ENCODE measurements at places on chromosomes 5 and 9. TPM values are rescaled to one million over a fixed set of nuclear protein-coding genes. Genes with fewer than 3 reads are reported as not detected.

DNA sequence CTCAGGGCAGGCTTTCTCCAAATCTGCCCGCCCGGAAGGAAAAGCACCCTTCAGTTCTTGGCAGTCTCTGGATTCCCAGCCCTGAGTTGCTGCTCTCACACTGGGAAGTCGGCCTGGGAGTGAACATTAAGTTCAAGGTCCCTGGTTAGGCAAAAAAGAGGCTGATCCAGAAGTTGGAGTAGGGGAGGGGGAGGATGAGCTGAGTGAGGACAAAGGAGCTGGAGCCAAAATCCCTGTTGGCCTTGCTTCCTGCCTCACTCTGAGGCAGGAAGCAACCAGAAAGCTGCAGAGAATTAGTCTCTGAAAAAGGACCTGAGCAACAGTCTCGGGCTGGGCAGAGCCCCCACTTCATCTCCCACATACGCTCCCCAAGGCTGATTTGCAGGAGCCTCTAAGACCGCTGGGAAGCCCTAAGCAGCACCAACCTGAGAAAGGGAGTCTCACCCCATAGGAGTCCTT is 15.0 kb upstream of the RPS14 start:
- H3K27me3 ChIP-seq, result no peaks in the 10 kb centered on the region
- no peak overlapping the region for H3K4me3 ChIP-seq
- no peak for DNase-seq
- no peaks in the 10 kb centered on the region for H3K36me3 ChIP-seq

DNA sequence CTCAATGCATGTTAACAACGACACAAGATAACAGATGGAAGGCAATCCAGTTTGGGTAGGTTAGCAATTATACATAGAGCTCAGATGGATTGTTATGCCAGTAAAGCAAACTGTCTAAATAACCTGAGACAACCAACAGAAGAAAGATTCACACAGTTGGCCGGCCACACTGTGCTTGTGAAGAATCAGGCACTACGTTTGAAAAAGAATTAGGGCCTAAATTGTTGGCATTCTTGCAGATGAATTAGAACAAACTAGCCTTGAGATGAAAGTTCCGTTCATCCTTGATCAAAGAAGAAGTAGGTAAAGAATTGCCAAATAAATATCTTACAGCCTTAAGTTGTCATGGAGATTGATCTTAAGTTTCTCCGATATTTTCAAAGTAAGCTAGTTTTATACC is 210.6 kb downstream of the CDH18 start:
- H3K4me1 ChIP-seq, result no peaks in the 10 kb centered on the region
- H3K36me3 ChIP-seq, result no peaks in the 10 kb centered on the region
- no peak for DNase-seq
- H3K27me3 ChIP-seq, result no peaks in the 10 kb centered on the region
- no peak overlapping the region for H3K27ac ChIP-seq
- no peak overlapping the region for H3K4me3 ChIP-seq

DNA sequence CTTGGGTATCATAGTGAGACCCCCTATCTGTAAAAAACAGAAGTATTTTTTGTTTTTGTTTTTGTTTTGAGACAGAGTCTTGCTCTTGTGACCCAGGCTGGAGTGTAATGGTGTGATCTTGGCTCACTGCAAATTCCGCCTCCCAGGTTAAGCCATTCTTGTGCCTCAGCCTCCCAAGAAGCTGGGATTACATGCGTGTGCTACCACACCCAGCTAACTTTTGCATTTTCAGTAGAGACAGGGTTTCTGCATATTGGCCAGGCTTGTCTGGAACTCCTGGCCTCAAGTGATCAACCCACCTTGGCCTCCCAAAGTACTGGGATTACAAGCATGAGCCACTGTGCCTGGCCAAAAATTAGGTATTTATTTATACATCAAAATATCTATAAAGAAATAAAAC is 10.2 kb upstream of the CCDC171 start:
- H3K36me3 ChIP-seq, result no peaks in the 10 kb centered on the region
- no peak overlapping the region for H3K4me3 ChIP-seq
- no peaks in the 10 kb centered on the region for H3K4me1 ChIP-seq
- no peaks in the 10 kb centered on the region for H3K27me3 ChIP-seq
- H3K27ac ChIP-seq, result no peak overlapping the region

GRCh38 chr9:89153232-89154017 is 25.2 kb downstream of the SHC3 start:
- H3K36me3 ChIP-seq, result no peaks in the 10 kb centered on the region
- no peak overlapping the region for H3K27ac ChIP-seq
- H3K4me1 ChIP-seq, result no peaks in the 10 kb centered on the region
- DNase-seq, result no peak
- no peaks in the 10 kb centered on the region for H3K27me3 ChIP-seq

DNA sequence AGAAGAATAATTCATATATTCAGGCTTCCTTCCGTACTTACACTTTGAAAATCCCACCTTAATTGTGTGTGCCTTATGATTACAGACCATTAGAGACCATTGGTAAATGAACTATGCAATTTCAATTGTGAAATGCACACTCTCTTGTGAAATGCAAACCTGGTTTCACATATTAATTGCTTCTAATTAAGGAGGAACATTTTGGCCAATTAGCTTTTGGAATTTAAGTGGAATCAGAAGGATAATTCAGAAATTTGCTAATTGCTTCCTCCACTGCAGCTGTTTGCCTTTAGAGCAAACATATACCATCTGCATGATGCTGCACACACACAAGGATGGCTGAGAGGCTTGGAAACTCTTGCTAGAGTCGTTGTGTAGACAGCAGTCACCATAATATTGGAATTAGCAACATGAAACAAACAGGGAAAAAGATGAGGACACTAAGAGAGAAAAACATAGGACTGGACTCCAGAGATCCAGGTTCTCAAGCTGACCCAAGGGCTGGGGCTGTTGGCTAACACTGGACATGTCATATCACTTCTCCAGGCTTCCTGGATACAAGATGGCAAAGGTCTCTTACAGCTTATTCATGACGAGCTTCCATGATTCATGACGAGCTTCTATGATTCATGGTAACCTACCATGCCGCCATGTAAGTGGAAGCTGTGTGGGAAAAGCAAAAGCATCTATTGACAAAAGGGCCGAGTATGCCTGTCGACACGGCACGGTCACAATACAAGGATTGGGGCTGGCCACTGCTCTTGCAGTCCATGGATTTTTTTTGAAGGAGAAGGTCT is 78.0 kb downstream of the PTCH1 start:
- H3K27ac ChIP-seq, result no peak overlapping the region
- no peaks in the 10 kb centered on the region for H3K4me1 ChIP-seq
- H3K4me3 ChIP-seq, result no peak overlapping the region
- no peaks in the 10 kb centered on the region for H3K36me3 ChIP-seq

DNA sequence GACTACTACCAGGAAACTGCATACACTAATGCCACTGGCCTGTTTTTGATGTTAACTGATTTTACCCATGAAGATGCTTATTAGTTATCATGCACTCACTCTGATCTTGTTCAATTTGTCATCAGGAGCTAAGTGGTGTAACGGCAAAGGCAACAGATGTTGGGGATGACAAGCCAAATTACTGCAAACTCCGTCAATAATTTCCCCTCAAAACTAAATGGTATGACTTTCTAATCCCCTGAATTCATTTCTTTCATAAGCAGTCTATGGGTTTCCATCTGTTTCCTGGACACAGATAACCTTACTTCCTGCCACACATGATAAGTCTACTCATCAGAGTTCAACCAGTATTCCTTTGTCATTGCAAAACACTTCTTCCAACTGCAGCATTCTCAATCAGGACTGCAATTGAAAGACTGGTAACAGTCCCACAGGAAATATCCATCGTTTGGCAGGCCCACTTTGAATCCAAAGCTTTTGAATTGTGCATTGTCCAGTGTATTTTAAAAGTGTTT is 96.2 kb upstream of the SMC2 start:
- no peaks in the 10 kb centered on the region for H3K27me3 ChIP-seq
- H3K4me3 ChIP-seq, result no peak overlapping the region
- no peaks in the 10 kb centered on the region for H3K36me3 ChIP-seq
- no peaks in the 10 kb centered on the region for H3K4me1 ChIP-seq
- DNase-seq, result no peak

Gene FAM151B
- total RNA-seq, result 0.35 TPM

DNA sequence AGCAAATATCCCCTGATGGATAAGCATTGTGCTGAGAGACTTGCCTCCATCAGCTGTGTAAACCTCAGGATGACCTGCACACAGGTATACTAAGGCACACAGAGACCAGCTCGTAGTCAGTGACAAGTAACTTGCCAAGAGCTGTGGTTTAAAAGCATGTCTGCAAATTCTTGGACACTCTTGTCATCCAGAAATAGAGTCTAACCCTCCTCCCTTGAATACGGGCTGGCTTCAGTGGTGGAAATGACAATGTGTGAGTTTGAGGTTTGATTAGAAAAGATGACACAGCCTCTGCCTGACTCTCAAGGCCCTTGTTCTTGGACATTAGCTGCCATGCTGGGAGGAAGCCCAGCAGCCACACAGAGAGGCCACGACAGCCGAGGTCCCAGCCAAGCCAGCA is 114.4 kb downstream of the GADD45G start:
- no peaks in the 10 kb centered on the region for H3K36me3 ChIP-seq
- no peak for DNase-seq

DNA sequence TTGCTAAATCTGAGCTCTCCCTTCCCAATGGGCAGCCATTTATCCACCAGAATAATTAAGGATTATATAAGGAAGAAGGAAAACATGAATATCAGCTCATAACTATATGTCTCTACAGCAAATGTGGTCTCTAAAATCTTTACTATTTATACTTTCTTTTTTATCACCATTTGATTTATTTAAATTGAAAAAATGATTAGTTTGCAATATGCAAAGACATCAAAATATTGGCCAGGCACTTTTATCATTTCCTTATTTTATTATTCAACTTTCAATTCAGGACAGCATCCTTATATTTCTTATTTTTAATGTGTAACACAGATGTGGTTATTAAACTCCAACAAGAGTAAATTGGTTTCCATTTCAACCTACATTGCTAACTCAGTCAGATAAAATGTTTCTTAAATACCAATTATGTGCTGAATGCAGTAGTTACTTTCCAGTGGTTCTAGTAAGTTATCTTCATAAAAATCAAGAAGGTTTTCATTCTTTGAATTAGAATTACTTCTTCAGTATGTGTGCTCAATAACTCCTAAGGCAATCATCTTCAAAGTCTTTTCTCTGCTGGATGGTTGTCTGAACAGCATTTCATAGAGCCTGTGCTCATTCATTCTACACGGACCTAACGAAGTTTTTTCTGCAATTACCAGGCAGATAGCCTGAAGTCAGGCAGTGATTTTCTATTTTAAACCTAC is 1148.0 kb downstream of the CDH12 start:
- no peak overlapping the region for H3K27ac ChIP-seq
- H3K36me3 ChIP-seq, result no peaks in the 10 kb centered on the region
- no peaks in the 10 kb centered on the region for H3K4me1 ChIP-seq
- no peak overlapping the region for H3K4me3 ChIP-seq
- no peaks in the 10 kb centered on the region for H3K27me3 ChIP-seq

DNA sequence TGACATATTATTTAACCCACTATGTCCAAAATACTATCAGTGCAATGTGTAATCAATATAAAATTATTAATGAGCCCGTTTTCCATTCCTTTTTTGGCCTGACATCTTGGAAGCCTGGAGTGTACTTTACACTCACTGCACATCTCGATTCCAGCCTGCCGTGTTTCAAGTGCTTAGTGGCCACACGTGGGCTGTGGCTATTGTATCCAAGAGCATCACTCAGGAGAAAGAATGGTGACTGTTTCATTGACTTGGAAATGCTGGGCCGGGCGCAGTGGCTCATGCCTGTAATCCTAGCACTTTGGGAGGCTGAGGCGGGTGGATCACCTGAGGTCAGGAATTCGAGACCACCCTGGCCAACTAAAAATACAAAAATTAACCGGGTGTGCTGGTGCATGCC is 54.5 kb downstream of the CFAP77 start:
- no peaks in the 10 kb centered on the region for H3K4me1 ChIP-seq
- no peaks in the 10 kb centered on the region for H3K36me3 ChIP-seq
- DNase-seq, result no peak
- H3K27me3 ChIP-seq, result no peaks in the 10 kb centered on the region

GRCh38 chr5:127187706-127188105 is 102.9 kb upstream of the MEGF10 start:
- H3K4me3 ChIP-seq, result no peak overlapping the region
- no peaks in the 10 kb centered on the region for H3K36me3 ChIP-seq
- H3K27me3 ChIP-seq, result no peaks in the 10 kb centered on the region
- no peaks in the 10 kb centered on the region for H3K4me1 ChIP-seq
- H3K27ac ChIP-seq, result no peak overlapping the region

Gene SLC6A7
- total RNA-seq, result 41.6 TPM

- DNase-seq, result no peak
- H3K36me3 ChIP-seq, result no peaks in the 10 kb centered on the region
- no peak overlapping the region for H3K4me3 ChIP-seq
- H3K27ac ChIP-seq, result no peak overlapping the region
- H3K4me1 ChIP-seq, result no peaks in the 10 kb centered on the region
These were observed 318.2 kb downstream of the PARP8 start for GRCh38 chr5:50984640-50985039.

- H3K27me3 ChIP-seq, result no peaks in the 10 kb centered on the region
- DNase-seq, result no peak
- no peaks in the 10 kb centered on the region for H3K4me1 ChIP-seq
- H3K36me3 ChIP-seq, result no peaks in the 10 kb centered on the region
- no peak overlapping the region for H3K4me3 ChIP-seq
These were observed 593.7 kb downstream of the DNAH5 start for GRCh38 chr5:13350767-13351166.

- H3K36me3 ChIP-seq, result no peaks in the 10 kb centered on the region
- H3K4me3 ChIP-seq, result no peak overlapping the region
- no peak overlapping the region for H3K27ac ChIP-seq
These were observed 67.9 kb downstream of the ADAMTS6 start for GRCh38 chr5:65413822-65414221.

DNA sequence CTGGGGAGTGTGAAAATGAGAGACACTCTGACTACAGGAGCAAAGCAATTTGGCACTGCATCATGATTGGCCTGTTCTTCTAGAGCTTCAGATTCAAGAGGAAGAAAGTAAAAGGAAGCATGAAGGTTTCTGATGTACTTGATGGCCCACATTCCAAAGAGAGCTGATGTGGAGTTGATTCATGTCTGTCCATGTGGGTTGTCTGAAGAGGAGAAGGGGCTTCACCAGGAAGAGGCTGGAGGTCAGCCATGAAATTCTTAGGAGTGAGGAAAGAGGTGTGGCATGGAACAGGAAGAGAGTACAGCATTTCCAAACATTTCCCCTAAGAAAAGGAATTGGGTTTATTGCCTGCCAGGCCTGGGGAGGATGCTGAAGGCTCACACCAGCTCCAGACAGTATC is 70.7 kb downstream of the PTCD2 start:
- no peaks in the 10 kb centered on the region for H3K36me3 ChIP-seq
- no peak overlapping the region for H3K4me3 ChIP-seq
- no peak for DNase-seq
- H3K4me1 ChIP-seq, result no peaks in the 10 kb centered on the region
- no peak overlapping the region for H3K27ac ChIP-seq
- no peaks in the 10 kb centered on the region for H3K27me3 ChIP-seq
